ENCODE measurements at places on chromosomes 3 and 15.

GRCh38 chr3:12237912-12238650 is 50.8 kb upstream of the PPARG start:
- peaks cover 3% of the 10 kb centered on the region for H3K27me3 ChIP-seq
- H3K4me1 ChIP-seq, result peaks cover 3% of the 10 kb centered on the region
- no peak overlapping the region for H3K27ac ChIP-seq
- no peaks in the 10 kb centered on the region for H3K36me3 ChIP-seq
- peak; percentile 63 for DNase-seq
- H3K4me3 ChIP-seq, result no peak overlapping the region

DNA sequence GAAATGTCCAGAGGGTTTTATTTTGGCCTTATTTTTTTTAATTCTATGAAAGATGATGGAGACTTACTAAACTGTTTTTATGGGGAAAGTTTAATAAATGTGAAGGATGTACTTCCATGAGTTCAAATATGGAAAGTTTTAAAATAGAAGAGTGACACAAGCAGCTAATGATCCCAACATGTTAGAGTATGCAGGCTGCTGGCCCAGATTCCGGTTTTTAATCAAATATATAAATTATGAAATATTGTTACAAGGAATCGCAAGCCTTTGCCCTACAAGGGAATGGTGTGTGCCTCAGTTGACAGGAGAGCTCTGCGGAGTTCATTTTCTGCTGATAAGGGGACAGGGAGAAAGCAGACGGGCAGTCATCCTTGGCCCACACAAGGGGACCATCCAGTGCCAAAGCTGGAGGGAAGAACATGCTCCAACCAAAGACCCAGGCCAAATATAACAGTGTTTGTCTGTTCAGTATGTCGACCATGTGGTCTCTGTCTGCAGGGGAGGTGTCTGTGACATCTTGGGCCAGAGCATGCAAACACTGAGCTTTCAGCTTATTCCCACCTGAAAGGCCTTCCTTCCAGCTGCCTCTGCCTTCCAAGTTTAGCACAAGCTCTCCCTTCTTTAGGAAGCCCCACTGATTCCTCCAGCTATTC is 69.8 kb downstream of the SSUH2 start:
- peak overlapping the region; percentile 22 for H3K27ac ChIP-seq
- peaks cover 5% of the 10 kb centered on the region for H3K36me3 ChIP-seq
- peaks cover 24% of the 10 kb centered on the region for H3K4me1 ChIP-seq
- H3K4me3 ChIP-seq, result no peak overlapping the region

- no peak overlapping the region for H3K4me3 ChIP-seq
- no peak for DNase-seq
- H3K4me1 ChIP-seq, result no peaks in the 10 kb centered on the region
- H3K36me3 ChIP-seq, result no peaks in the 10 kb centered on the region
- no peak overlapping the region for H3K27ac ChIP-seq
- no peaks in the 10 kb centered on the region for H3K27me3 ChIP-seq
These were observed 302.7 kb upstream of the ARPP21 start for GRCh38 chr3:35336601-35337000.

DNA sequence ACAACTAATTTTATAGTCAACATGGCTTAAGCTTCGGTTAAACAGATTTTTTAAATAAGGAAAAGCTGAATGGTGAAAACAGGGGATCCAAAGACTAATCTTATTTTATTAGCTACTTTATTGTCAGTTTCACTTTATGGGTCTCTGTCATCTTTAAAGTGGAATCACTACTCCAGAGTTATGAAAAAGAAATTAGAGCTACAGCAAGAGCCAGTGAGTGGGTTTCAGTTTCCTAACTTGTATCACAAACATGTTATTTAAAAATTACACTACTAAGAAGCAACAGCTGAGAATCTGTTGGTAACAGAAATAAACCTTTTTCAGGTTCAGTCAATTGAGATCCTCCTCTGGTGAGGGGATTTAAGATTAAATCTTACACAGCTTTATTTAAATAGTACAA is 10.0 kb downstream of the PHC3 start:
- H3K4me1 ChIP-seq, result no peaks in the 10 kb centered on the region
- no peak for DNase-seq
- no peaks in the 10 kb centered on the region for H3K27me3 ChIP-seq
- no peak overlapping the region for H3K4me3 ChIP-seq
- no peak overlapping the region for H3K27ac ChIP-seq

DNA sequence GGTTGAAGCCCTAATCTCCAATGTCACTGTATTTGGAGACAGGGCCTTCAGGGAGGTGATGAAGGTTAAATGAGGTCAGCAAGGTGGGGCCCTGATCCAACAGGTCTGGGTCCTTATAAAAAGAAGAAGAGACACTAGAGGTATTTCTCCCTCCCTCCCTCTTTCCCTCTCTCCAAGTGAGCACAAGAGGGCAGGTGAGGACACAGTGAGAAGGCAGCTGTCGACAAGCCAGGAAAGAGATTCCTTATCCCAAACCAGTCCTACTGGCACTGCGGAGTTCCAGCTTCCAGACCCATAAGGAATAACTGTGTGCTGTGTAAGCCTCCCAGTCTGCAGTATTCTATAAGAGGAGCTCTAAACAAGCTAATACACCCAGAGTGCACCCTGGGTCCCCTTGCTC is 134.7 kb downstream of the ADAMTS17 start:
- H3K27ac ChIP-seq, result no peak overlapping the region
- no peak for DNase-seq

DNA sequence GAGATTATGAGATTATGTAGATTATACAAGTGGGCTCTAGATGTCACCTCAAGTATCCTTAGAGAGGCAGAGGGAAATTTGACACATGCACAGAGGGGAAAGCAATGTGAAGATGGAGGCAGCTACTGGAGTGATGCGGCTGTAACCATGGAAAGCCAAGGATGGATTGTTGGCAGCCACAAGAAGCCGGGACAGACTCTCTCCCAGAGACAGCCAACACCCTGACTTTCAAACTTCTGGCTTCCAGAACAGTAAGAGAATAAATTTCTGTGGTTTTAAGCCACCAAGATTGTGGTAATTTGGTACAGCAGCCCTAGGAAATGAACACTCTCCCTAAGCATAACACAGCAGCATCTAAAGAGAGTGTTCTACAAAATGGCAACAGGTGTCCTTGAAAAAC is 34.4 kb upstream of the PRICKLE2 start:
- no peaks in the 10 kb centered on the region for H3K27me3 ChIP-seq
- no peak overlapping the region for H3K27ac ChIP-seq
- H3K4me1 ChIP-seq, result peaks cover 32% of the 10 kb centered on the region
- H3K36me3 ChIP-seq, result peaks cover 5% of the 10 kb centered on the region
- no peak for DNase-seq

Data from IMR-90 (cell line).